Spinal cord (tissue), 10 donors: ENCODE measurements at places on chromosomes 2 and 18. TPM values are rescaled to one million over a fixed set of nuclear protein-coding genes. Genes with fewer than 3 reads are reported as not detected.

NEB gene
- 7.2 TPM for polyA plus RNA-seq

CRACDL gene
- polyA plus RNA-seq: 3.9 TPM

TUBA3E gene
- not detected for polyA plus RNA-seq

PSD4 gene
- polyA plus RNA-seq: 4.2 TPM

ABHD3 gene
- 23.8 TPM for polyA plus RNA-seq

MC4R gene
- 4.3 TPM for polyA plus RNA-seq

DAPL1 gene
- polyA plus RNA-seq: 1.1 TPM

ZBTB7C gene
- polyA plus RNA-seq: 9.4 TPM

POMC gene
- polyA plus RNA-seq: 4.3 TPM

FIGN gene
- 7.4 TPM for polyA plus RNA-seq

RGPD4 gene
- polyA plus RNA-seq: not detected

CELF4 gene
- polyA plus RNA-seq: 134 TPM
